ENCODE measurements at places on chromosomes 16 and 17.

- no peak for DNase-seq
Measured at GRCh38 chr17:5707482-5707881, 123.2 kb upstream of the NLRP1 start.

DNA sequence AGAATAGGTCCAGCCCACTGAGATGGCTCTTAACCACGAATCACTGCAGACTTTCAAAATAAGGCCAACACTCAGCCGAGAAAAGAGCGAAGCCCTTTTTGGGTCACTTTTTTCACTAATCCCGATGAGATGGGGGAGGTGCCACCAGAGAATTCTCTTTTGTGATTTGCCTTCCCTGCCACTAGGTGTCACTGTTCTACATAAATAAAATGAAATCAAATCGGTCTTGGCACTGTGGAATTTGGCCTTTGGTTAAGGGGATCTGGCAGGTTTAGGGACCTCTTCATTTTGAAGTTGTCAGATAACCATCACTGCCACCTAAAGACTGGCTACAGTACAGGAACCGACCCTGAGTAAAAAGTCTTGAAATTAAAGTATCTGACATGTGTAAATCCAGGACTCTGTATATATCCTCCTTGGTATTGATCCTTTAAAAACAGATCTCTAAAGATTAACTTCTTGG lies 147.0 kb downstream of the HS3ST4 start:
- peak; percentile 40 for DNase-seq

GRCh38 chr16:29745853-29746345 lies at the start of gene C16orf54:
Gene C16orf54, minus strand, starts transcription at chr16:29745990. Its CDS starts 1,039 bp downstream, at chr16:29744951.
- DNase-seq: no peak

- DNase-seq: no peak
Measured at GRCh38 chr17:78607038-78607437, 29.8 kb upstream of the DNAH17 start.

DNA sequence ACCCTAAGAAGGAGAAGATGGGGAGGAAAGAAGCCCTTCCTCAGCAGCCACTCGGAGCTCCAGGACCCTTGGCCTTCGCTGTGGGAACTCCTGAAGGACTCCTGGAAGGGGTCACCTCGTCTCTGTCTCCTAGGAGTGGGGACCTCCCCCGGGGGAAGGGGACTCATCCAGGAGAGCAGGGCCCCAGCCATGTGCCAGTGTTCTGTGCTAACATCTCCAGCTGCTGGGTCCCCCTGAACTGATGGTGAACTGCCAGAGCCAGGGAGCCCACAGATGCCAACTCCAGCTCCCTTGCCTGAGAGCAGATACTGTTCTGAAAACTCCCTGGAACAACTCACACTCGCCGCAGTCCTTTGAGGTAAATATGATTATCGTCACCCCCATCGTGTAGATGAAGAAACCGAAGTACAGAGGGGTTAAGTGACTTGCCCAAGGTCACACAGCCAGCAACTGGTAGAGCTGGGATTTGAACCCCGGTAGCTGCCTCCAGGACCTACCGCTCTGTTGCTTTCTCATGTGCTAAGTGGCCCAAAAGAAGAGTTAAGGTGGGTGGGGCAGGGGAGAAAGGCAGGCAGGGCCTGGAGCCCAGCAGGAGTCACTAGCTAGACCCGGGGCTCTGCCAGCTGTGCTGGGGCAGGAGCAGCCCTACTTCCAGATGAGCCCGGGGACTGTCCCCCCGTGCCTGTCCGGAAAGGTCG lies 10.5 kb downstream of the TIMM22 start:
- DNase-seq: no peak

- DNase-seq: no peak
Measured at GRCh38 chr16:89821438-89822187, 5.2 kb upstream of the FANCA start.

- no peak for DNase-seq
Measured at GRCh38 chr17:66675991-66676371, 158.9 kb upstream of the CACNG5 start.

DNA sequence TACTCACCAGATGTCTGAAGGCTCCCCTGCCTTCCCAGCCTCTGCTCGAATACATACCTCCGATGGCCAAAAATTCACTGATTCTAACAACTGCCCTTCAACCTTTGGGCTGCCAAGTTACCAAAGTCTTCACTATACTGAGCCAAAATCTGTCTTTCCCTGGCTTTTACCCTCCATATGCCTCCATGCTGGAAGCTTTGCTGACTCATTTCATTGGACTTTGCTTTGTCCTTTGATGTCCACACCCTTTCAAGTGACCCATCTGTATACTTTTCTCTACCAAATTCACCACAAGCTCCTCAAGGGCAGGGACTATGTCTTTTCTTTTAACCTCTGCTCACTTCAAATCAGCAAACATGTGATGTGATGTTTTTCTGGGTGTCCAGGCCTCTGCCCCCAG lies 21.0 kb upstream of the MTMR4 start:
- DNase-seq: no peak

- no peak for DNase-seq
Measured at GRCh38 chr17:9900784-9901183, 4.3 kb downstream of the RCVRN start.

- DNase-seq: no peak
Measured at GRCh38 chr17:47982091-47982617, 11.2 kb downstream of the CDK5RAP3 start.

GRCh38 chr17:45395569-45396415 lies 36.9 kb downstream of the ARHGAP27 start:
- no peak for DNase-seq

GRCh38 chr16:88749358-88749757 lies 35.7 kb downstream of the PIEZO1 start:
- DNase-seq: no peak

- DNase-seq: no peak
Measured at GRCh38 chr16:57689762-57690558, 4.6 kb upstream of the DRC7 start.

- no peak for DNase-seq
Measured at GRCh38 chr17:3502466-3502865, 26.7 kb downstream of the ASPA start.

DNA sequence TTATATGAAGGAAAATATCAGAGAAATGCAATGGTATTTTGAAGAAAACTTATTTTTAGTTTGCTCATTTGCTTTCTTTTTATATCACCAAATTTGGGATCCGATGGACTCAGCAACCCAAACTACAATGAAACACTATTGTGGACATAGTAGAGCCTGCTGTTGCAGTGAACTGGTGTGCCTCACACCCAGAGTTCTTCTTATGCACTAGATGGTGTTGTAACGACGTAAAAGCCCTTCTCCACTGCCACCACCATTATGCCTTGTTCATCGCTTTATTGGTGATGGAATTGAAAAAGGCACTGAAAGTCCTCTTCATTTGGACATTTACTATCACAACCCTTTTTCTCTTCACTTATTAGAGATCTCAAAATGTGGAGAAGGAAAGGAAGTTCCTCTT lies 381.3 kb downstream of the CDH8 start:
- no peak for DNase-seq

DNA sequence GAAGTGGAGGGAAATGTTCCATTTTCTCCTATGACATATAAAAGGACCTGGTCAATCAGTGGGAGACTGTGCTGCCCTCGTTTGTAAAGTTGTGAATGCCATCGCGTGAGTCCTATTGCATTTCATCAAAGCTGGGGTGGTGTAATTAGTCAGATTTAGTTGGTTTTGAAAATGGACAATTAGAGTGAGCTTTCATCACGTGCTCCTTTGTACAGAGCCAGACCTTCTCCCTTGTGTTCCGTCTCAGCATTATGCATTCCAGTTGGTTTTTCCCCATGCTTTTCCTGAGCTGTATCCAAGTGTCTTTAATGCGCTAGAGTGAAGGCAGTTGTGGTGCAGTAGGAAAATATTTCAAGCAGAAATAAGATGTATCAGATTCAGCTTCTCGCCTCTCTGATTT lies 10.4 kb downstream of the SEC14L1 start:
- DNase-seq: no peak

- no peak for DNase-seq
Measured at GRCh38 chr17:50207792-50208567, 6.5 kb upstream of the COL1A1 start.

GRCh38 chr17:61490540-61490975 lies 38.3 kb downstream of the TBX4 start:
- DNase-seq: no peak

- DNase-seq: no peak
Measured at GRCh38 chr17:40019140-40019991, 4.1 kb downstream of the CSF3 start.

DNA sequence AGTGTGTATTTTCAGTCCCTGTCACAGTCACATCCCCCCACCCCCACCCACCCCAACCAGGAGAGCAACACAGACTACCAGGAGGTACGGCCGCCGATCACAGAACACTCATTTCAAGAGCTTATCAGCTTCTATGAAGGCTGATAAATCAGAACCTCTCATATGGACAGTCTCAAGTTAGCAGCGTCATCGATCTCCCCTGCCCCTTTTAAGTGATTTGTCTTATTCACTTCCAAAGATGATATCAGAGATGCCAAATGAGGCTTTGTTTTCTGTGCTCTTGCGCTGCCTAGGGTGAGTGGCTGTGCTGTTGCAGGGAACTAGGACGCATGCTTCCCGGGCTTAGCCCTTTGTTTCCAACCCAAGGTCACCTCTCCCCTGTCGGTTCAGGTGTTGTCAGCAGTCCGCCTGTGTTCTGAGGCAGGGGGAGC lies 26.8 kb upstream of the PMFBP1 start:
- no peak for DNase-seq

GRCh38 chr16:84371553-84371865 lies 3.2 kb downstream of the ATP2C2 start:
- no peak for DNase-seq

- DNase-seq: no peak
Measured at GRCh38 chr17:10751563-10751962, 21.7 kb upstream of the TMEM220 start.

GRCh38 chr17:36791150-36791941 lies 145.9 kb upstream of the LHX1 start:
- no peak for DNase-seq

GRCh38 chr17:77101521-77102410 lies 39.0 kb upstream of the SEC14L1 start:
- DNase-seq: no peak

- DNase-seq: no peak
Measured at GRCh38 chr17:82859431-82860403, 19.9 kb upstream of the ZNF750 start.

GRCh38 chr16:83813823-83814658 lies 6.3 kb downstream of the HSBP1 start:
- no peak for DNase-seq

GRCh38 chr17:39826334-39826733 lies 37.8 kb downstream of the IKZF3 start:
- DNase-seq: no peak

DNA sequence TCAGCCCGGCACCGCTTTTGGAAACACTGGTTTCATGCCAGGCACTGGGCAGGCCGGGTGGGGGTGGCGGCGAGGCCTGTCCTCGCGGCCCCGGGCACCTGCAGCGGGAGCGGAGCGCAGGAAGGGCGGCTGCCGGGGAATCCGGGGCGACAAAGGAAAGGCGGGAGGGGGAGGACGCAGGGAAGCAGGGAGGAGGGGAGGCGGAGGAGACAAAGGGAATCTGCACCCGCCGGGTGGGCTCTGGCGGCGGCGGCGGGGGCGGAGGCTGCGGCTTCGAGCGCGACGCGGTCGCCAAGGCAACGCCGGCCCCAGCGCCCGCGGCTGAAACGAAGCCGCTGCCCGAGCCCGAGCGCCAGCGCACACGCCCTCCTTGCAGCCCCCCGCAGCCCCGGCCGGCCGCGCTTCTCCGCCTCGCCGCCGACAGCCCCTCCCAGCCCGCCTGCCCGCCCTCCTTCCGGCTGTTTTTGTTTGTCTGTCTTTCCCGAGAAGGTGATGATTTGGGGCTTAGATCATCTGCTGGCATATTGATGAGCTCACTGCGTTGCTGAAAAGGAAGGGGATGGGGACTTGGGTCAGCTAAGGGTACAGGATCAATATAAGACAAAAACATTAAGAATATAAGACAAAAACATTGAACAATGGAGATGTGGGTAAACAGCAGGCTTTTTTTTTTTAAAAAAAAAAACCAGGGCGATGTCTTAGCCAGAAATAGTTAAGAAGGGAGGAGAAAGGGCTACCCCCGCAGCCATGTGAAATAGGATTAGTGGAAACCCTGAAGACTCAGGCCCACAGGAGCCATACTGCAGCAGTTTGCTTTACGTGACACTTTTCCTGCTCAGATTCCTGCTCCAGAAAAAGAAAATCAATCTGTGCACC lies 32.7 kb downstream of the CDK5R1 start:
- DNase-seq: no peak

GRCh38 chr16:69130461-69130860 lies 1.9 kb downstream of the CHTF8 start:
- no peak for DNase-seq

- DNase-seq: no peak
Measured at GRCh38 chr17:51164911-51165679, 1.1 kb upstream of the NME2 start.

DNA sequence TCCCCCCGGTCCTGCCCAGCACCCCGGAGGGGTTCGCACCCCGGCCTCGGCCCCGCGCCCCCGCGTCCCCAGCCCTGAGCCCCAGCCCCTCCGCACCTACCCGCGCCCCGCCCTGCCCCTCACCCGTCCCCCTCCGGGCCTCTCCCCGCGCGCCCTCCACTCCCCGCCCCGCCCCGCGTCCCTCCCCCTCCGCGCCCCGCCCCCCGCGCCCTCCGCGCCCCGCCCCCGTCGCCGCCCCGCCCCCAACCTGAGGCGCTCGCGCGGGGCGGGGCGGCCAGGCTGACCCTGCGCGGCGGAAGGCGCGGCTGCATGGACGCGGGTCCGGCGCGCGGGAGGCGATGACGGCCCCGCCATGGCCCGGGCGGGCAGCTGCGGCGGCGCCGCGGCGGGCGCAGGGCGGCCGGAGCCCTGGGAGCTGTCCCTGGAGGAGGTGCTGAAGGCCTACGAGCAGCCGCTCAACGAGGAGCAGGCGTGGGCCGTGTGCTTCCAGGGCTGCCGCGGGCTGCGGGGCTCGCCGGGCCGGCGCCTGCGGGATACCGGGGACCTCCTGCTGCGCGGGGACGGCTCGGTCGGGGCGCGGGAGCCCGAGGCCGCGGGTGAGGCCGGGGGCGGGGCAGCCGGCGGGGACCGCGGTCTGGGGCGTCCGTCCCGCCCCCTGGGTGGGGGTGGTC lies at the start of gene SPIRE2:
Gene SPIRE2 (plus strand): TSS at position 277 of the 671 bp plus-strand sequence. CDS start 76 bp downstream, at position 353.
- DNase-seq: no peak

DNA sequence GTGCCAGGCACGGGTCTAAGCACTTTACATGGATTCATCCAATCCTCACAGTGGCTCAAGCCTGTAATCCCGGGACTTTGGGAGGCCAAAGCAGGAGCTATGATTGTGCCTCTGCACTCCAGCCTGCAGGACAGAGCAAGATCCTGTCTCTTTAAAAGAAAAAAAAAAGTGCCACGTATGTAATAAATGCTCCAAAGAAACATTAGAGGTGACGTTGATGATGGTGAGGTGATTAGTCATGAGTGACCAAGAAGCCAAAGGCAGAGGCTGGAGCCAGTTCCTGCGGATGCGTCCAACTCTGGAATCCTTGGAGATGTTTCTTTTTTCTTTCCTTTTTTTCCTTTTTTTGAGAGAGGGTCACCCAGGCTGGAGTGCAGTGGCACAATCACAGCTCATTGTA lies 59.4 kb upstream of the SIAH1 start:
- DNase-seq: no peak

GRCh38 chr17:73203135-73203787 lies 10.4 kb downstream of the COG1 start:
- DNase-seq: no peak

GRCh38 chr16:49498666-49499413 lies 125.2 kb downstream of the C16orf78 start:
- DNase-seq: no peak

GRCh38 chr17:40093580-40094201 lies 6.7 kb downstream of the NR1D1 start:
- DNase-seq: no peak

GRCh38 chr17:5501685-5502084 lies 15.3 kb downstream of the MIS12 start:
- no peak for DNase-seq

- DNase-seq: no peak
Measured at GRCh38 chr17:28706471-28707338, 5.0 kb downstream of the PROCA1 start.
